Stimulated activated CD8-positive, alpha-beta memory T cell treated with anti-CD3 and anti-CD28 coated beads, Interleukin-7, amount 100 ng/mL, for 1 hour (primary cell): ENCODE measurements at places on chromosomes 4 and X.

GRCh38 chrX:10023821-10024220, 56.7 kb downstream of the CLDN34 start:
- DNase-seq = no peak

GRCh38 chr4:128601991-128602695, 207.4 kb upstream of the JADE1 start:
- no peak for DNase-seq

- DNase-seq = no peak
These were observed 140.5 kb upstream of the NUDT10 start for GRCh38 chrX:51192104-51192503.

DNA sequence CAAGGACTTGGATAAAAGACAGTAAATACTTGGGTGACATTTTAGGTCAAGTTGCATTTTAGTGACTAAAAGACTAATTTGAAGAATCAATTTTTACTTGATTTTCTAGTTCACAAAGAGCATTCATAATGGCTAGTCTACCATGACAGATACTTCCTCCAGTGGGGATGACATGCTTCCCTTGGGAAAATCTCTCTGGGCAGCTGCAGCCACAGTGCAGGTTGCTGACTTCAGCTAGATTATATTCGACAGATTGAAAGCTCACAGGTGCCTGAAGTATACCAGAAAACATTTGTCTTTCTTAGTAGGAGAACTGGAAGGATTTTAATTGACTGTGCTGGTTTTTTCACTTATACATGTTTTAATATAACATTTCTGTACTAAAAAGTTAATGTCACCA, 209.6 kb upstream of the MAGEB2 start:
- no peak for DNase-seq

- DNase-seq = no peak
These were observed 99.5 kb downstream of the NEUROG2 start for GRCh38 chr4:112416464-112416863.
